Gastroesophageal sphincter (tissue), 4 donors: ENCODE measurements at places on chromosomes 7 and 10. TPM values are rescaled to one million over a fixed set of nuclear protein-coding genes. Genes with fewer than 3 reads are reported as not detected.

The MYL10 gene
- not detected for total RNA-seq

The RADIL gene
- 6.8 TPM for total RNA-seq

The SFRP4 gene
- 1.4 TPM for total RNA-seq

The GNAT3 gene
- not detected for total RNA-seq

The CCDC3 gene
- 13.7 TPM for total RNA-seq

The PSAP gene
- 746 TPM for total RNA-seq

The RSU1 gene
- total RNA-seq: 105 TPM

The IL15RA gene
- total RNA-seq: 17.7 TPM

The NFE2L3 gene
- total RNA-seq: 1.4 TPM

The PRR15 gene
- not detected for total RNA-seq

DNA sequence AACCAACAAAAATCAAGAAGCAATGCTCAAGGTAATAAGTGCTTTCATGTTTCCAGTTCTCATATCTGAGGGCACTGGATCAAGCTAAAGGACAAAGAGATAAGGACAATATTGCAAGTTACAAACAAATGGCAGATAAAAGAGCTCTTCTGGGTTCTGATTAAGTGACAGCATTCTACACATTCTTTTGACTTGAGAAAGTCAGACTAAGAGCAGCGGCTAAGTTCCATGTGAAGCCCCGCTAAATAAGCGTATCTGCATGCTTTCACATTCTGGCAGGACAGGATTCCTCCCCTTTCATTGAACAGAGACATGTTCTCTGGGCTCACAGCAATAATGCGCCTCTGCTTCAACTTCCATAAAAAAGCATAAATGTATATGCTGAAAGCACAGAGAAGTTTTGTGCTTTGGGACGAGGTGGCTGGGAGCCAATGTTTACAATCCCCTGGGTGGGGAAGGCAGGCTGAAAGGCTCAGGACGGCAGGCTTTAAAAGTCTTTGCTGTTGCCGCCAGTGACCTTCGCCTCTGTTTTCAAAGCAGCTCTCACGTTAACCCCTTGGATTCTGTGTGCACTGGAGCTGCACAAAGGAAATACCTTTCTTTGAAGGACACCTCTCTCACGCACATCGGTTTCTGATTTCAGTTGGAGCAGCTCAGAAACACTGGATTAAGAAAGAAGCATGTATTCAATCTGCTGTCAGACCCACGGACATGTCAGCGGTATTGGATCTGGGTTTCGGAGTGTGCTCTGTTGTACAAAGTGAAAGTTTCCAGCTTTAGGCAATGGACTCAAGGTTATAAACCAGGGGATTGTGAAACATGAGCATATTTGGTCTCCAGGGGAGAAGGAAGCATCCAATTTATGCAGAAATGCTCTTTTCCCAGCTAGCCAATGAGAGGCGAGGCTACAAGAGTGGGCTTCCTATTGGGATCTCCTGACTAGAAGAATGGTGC, 105.4 kb upstream of the FAM133B start:
- H3K36me3 ChIP-seq: no peaks in the 10 kb centered on the region
- peaks cover 19% of the 10 kb centered on the region for H3K4me1 ChIP-seq
- peak overlapping the region; percentile 53 for H3K4me3 ChIP-seq
- H3K27me3 ChIP-seq: no peaks in the 10 kb centered on the region
- ATAC-seq: peak; percentile 70
- H3K27ac ChIP-seq: peak overlapping the region; percentile 83

GRCh38 chr7:155508376-155509358, 37.7 kb downstream of the CNPY1 start:
- H3K4me1 ChIP-seq: no peaks in the 10 kb centered on the region
- no peak for ATAC-seq
- no peaks in the 10 kb centered on the region for H3K36me3 ChIP-seq
- H3K4me3 ChIP-seq: no peak overlapping the region
- H3K27ac ChIP-seq: no peak overlapping the region

GRCh38 chr10:19168584-19168983, 120.0 kb downstream of the MALRD1 start:
- no peaks in the 10 kb centered on the region for H3K27me3 ChIP-seq
- H3K36me3 ChIP-seq: no peaks in the 10 kb centered on the region
- H3K4me3 ChIP-seq: no peak overlapping the region

GRCh38 chr10:52927678-52928077, 155.1 kb upstream of the MBL2 start:
- H3K36me3 ChIP-seq: no peaks in the 10 kb centered on the region
- no peak overlapping the region for H3K27ac ChIP-seq
- no peak for ATAC-seq
- no peaks in the 10 kb centered on the region for H3K27me3 ChIP-seq
- H3K4me1 ChIP-seq: no peaks in the 10 kb centered on the region

GRCh38 chr7:121401896-121402295, 5.8 kb upstream of the FAM3C start:
- no peak overlapping the region for H3K4me3 ChIP-seq
- H3K4me1 ChIP-seq: no peaks in the 10 kb centered on the region
- no peak overlapping the region for H3K27ac ChIP-seq
- no peaks in the 10 kb centered on the region for H3K36me3 ChIP-seq

GRCh38 chr7:70037171-70037933, 439.1 kb downstream of the AUTS2 start:
- H3K4me3 ChIP-seq: no peak overlapping the region
- ATAC-seq: no peak
- H3K27me3 ChIP-seq: no peaks in the 10 kb centered on the region
- H3K4me1 ChIP-seq: no peaks in the 10 kb centered on the region
- H3K27ac ChIP-seq: no peak overlapping the region

DNA sequence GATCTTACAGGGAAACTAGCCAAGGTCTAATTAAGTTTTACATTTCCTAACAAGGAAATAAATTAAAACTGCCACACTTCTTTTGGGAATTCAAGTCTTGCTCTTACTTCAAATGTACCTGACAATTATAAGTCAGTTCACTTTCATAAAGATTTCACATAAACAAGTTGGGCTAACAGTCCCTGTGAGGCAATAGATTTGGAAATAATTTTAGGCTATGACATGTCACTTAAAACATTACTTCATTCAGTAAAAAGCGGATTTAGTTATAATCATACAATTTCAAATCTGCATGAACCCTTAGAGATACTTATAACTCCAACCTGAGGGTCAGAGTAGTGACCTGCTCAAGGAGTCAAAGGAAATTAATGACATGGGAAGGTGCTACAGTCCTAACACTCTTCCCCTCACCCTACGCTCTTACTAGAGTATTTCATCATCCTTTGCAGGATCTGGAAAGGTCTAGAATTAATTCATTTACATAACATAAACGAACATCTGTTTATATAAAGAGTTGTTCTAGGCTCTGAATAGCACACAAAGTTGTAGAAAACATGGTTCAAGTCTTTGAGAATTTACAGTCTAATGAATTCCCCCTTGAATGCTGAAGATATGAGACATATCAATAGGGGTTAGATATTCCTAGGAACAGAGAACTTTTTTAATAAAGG, 32.3 kb upstream of the DNAJB12 start:
- no peaks in the 10 kb centered on the region for H3K4me1 ChIP-seq
- no peak for ATAC-seq
- no peak overlapping the region for H3K4me3 ChIP-seq
- no peaks in the 10 kb centered on the region for H3K27me3 ChIP-seq
- no peak overlapping the region for H3K27ac ChIP-seq

DNA sequence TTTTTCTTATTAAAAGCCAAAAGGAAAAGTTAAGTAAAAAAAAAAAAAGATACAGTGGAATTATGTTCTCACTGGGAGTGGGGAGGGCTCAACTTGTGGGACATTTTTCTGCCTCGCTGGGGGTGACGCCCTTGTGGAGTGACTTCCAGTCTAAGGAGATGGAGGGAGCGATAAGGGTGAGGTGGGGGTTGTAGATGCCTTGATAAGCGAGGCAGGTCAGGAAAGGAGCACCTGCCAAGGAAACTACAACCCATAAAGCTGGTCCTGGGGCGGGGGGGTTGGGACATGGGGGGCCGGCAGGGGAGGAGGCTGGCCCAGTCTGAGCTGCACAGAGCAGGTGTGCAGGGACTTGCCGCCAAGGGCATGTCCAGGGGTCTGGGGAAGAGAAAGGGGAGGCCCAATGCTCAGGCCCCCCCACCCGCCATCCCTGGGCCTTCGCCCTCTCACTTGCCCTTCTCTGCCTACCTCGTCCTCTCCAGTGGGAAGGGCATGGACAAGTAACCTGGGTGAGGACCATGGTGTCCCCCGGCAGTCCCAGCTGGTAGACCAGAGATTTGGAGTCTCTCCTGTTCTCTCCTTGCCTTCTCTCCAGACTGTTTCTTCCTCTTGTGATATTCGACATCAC, 2.5 kb upstream of the TRPV5 start:
- no peak overlapping the region for H3K27ac ChIP-seq
- H3K36me3 ChIP-seq: no peaks in the 10 kb centered on the region
- no peak for ATAC-seq
- peaks cover 12% of the 10 kb centered on the region for H3K27me3 ChIP-seq

DNA sequence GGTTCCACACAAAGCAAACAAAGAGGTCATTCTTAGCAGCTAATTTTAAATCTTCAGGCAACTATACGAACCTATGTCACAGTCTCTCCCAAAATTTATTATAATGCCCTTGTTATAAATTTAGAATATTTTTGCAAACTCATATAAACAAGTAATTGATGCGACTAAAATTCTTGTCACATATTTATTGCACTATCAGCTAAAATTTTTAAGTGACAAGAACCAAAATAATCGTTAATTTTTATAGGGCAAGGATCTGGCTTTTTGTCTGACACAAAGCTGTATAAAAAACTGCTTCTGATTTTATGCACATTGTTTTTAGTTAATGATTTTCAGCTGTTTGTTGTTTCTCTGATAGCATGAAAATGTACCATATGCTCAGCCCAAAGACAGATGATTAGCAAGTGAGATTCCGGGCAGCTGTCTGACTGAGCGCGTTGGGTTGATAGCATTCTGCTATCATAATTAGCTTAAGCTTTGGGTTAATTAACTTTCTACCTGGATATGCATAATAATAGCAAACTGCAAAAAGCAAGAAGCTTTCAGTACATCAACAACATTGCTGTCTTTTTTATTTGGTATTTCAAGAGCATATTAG, 136.0 kb downstream of the MGMT start:
- H3K4me3 ChIP-seq: no peak overlapping the region
- no peak for ATAC-seq
- H3K27ac ChIP-seq: no peak overlapping the region
- H3K36me3 ChIP-seq: no peaks in the 10 kb centered on the region

GRCh38 chr10:71396084-71396710, 523 bp upstream of the CDH23 start:
- peak; percentile 84 for ATAC-seq
- H3K36me3 ChIP-seq: no peaks in the 10 kb centered on the region

DNA sequence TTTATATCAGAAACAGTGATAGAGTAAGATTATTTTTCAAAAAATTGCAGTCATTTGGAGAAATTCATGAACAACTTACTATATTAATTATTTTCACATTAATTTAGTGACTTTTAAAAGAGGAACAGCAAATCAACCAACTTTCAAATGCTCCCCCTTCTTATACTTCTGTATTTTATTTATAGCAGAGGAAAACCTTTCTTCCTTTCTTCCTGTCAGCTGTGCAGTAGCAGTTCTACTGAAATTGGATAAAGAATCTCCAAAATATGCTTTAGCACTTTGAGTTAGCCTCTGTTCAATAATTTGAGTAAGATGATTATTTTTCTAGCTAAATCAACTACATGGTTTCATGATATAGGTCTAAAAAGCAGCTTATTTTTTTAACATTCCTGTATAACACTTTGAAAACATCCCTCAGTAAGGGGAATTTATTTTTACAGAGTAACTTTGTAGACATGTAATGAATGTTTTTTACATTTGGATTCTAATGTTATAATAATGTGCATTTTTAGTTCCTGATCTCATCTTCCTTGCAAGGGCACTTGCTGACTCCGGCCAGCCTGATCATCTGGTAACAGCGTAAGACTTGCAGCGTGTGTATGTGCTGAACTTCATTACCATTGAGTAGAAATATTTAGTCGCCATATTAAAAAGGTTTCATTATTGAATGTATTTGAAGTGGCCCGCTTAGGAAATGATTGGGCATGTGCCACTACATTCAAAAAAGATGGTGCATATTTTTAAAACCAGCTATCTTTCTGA, 158.3 kb upstream of the HDAC9 start:
- no peaks in the 10 kb centered on the region for H3K27me3 ChIP-seq
- no peaks in the 10 kb centered on the region for H3K36me3 ChIP-seq
- H3K27ac ChIP-seq: no peak overlapping the region
- no peaks in the 10 kb centered on the region for H3K4me1 ChIP-seq
- no peak overlapping the region for H3K4me3 ChIP-seq

DNA sequence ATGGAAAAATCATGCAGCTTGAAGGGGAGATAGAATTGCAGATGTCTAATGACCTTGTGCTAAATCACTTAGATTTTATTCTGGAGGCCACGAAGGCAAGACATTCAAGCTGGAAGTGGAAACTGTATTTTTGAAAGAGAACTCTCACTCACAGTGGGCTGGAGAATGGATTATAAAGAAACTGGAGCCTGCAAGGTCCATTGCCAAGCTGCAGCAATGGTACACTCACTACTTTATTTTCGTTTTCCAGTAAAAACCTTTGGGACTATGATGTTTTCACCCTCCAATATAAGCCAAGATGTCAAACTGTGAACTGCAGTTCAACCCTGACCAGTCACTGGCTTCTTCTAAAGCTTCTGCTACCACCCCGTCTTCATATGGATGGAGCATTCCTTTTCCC, 62.0 kb downstream of the SKIDA1 start:
- H3K27me3 ChIP-seq: no peaks in the 10 kb centered on the region
- no peak for ATAC-seq
- no peaks in the 10 kb centered on the region for H3K36me3 ChIP-seq
- H3K27ac ChIP-seq: no peak overlapping the region

DNA sequence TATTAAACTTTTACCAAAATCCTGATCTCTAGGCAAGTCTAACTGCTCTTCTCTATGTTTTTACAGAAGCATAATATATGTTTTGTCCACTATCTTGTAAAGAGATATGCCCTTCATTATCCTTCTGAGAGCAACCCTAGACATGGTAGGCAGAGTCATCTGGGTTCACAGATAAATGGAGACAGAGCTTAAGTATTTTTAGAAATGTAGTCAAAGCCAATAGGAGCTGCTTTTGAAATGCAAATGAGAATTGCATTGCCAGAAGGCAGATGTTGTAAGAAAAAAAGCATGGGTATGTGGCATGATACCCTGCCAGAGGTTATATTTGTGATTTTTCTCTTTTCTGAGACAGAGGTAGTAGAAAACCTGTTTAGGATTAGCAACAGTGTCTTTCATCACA, 964.8 kb downstream of the SORCS3 start:
- no peaks in the 10 kb centered on the region for H3K4me1 ChIP-seq
- H3K27ac ChIP-seq: no peak overlapping the region
- H3K4me3 ChIP-seq: no peak overlapping the region
- H3K36me3 ChIP-seq: no peaks in the 10 kb centered on the region
- ATAC-seq: no peak
